ENCODE measurements at places on chromosomes 4 and X.

DNA sequence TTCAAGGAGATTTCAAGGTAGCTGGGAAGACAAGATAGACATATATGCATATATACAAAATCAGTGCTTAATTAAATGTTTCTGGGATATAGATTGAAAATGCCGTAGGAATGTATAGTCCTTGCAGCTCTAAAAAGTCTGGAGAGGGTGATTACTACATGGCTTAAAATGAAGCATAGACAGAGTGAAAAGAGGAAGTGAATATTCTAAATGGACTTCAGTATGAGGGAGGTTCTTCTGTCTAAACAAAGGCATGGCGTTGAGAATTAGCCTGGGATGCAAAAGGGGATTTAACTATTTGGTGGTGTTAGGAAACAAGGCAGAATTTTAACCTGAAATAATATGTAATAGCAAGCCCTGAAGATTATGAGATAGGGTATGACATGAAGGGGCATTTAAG, 141.5 kb upstream of the FRMPD4 start:
- DNase-seq: no peak

GRCh38 chrX:152600853-152601633, 36.7 kb upstream of the GABRQ start:
- peak; percentile 74 for DNase-seq

DNA sequence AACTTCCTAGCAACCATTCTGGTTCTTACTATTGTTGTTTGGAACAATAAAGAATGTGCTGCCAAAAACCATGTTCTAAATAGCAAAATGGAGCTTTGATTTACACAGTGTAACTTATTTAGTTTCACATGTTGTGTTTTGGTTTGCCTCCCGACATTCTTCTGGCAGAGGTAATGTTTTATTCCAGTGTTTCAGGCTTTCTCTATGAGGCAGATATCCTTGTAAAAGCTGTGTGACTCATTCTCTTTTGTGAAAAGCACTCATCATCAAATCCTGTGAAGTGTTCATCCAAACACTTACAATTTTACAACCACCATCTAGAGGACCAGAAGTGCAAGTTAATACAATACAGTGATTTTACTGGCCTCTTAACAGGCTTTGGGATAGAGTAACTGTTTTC, 219.0 kb upstream of the GIMD1 start:
- peak; percentile 5 for DNase-seq

- DNase-seq: no peak
Measured at GRCh38 chrX:51192104-51192503, 140.5 kb upstream of the NUDT10 start.

DNA sequence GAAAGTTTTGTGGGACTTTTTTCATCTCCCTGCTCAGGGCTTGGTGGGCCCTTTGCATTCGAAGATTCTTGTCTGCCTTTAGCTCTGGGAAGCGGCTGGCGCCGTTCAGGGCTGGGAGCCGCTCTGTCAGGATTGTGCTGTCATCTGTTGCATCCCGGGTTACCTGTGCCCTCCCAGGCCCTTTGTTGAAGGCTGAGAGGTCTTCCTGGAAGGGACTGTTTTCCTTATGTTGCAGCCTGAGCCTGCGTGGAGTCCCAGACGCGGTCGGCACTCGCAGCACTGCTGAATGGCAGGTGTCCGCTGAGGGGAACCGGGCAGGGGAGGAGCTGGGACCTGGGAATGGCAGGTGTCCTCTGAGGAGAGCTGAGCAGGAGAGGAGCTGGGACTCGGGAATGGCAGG, 15.9 kb downstream of the RGS12 start:
- peak; percentile 49 for DNase-seq

- DNase-seq: no peak
Measured at GRCh38 chr4:123562994-123563750, 166.6 kb downstream of the SPRY1 start.

DNA sequence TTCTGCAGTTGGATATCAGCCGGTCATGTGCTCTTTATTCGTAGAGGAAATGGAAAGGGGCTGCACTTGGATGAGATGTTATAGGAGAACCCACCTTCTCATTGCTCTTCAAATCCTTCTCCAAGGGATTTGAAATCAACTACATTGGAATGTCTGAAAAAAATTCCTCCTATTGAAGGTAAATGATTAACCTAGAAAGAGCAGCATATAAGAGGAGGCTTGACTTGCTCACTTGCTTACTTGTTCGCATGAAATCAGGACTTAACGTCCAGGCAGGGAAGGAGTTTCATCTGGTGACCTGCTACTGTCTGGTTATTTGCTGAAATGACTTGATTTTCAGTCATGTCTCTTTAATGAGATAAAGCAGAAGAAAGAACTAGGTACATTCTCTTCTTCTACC, 338.4 kb upstream of the NOCT start:
- no peak for DNase-seq

DNA sequence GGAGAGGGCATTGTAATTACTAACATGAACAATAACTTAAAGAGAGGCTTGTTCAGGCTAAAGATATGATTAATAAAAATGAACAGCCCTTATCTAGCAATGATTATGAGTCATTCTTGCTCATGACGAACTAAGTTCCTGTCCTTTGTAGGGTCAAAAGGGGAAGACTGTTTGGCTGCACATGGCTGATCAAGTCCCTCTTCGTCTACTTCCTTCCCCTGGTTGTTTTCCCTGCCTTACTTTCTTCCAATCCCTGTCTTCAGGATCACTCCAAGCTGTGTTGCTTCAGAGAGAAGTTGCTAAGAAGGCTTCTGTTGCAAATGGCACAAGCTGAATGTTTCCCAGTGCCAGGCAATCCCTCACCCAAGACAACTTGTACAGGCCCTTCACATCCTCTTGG, 115.0 kb upstream of the HS3ST1 start:
- no peak for DNase-seq

DNA sequence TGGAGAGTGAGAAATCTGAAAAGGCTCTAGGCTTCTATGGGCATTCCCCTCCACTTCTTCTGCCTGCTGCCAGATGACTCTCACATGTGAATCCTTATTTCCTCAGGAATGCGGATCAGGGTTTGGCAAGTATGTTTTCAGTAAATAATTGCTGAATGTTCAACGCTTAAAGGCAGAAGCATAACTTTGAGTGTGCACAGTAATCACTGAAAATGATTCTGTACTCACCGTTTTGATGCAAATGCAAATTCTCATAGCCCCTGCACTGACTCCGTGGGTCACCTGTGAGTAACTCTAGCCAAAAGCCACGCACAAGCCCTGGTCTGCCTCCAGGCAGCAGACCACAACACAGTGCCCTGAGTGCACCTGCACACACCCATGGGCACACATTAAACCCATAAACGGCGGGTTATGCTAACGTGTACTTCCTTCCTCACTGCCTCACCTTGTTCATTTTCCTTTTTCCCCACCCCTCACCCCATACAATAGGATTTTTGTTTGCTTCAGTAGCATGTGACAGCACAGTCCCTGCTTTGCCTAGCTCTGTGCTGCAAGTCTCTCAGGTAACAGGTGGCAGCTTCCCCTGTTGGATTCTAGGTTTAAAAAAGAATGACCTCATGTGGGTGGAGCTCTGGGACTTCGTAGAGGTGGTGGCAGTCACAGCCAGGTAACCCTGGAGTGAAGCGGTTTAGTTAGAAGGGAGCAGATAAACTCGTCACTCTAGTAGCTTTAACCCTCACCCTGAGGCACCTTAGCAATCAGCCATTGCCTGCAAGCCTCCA, at the start of gene ARHGEF38:
Gene ARHGEF38, plus strand, starts transcription at position 656 of the 782 bp plus-strand sequence. CDS start 146 bp downstream, outside the sequence.
- no peak for DNase-seq

DNA sequence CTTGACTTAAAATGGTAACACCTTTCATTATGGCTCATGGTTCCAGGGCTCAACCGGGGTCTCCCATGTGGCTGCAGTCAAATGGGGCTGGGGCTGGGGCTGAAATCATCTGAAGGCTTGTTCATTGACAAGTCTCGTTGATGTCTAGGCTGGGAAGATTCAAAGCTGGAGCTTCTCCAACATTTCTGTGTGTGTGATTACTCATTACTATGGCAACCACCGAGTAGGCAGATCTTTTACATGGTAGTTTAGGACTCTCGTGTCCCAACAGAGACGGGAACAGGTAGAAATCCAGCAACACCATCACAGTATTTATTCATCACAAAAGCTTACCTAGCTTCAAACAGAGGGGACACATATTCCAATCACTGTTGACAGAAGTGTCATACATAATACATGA, 7.8 kb downstream of the YTHDC1 start:
- DNase-seq: no peak

DNA sequence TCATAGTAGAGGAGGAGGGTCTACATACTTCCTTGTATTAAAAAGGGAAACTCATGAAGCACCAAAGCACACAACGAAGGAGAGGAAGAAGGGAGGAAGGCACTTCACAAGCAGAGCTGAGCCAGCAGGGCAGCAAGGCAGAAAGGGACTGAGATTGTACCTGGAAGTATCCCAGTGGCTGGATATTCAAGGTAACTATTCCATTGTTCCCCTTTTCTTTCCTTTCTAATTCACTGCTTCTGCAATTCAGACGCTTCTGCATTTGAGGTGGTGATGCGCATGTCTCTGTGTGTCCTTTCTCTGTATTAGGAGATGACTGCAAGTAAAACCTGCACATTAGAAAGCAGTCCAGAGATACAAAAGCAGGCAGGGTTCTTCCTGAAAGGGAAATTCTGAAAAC, 54.9 kb downstream of the UBQLN2 start:
- DNase-seq: no peak

DNA sequence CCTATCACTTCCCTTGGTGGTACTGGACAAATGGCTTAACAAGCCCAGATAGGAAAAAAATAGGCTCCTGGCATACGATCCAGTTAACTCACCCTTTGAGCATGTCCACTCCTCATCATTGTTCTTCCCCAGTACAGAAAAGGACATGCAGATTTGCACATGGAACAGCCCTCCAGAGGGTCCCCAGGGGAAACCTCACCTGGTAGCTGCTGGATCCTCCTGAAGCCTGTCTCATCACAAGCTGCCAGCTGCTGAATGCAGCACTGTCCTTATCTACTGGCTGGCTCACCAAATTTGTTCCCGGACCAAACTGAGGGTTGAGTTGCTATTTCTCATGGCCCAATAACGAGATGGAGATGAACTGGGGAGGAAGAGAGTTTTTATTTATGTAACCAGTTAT, 49.4 kb downstream of the SERTM2 start:
- peak; percentile 1 for DNase-seq

- DNase-seq: no peak
Measured at GRCh38 chr4:141899103-141899502, 262.7 kb downstream of the IL15 start.

GRCh38 chr4:55517526-55518229, 29.0 kb downstream of the CLOCK start:
- no peak for DNase-seq

- DNase-seq: no peak
Measured at GRCh38 chr4:105895583-105896460, 551 bp downstream of the NPNT start.

DNA sequence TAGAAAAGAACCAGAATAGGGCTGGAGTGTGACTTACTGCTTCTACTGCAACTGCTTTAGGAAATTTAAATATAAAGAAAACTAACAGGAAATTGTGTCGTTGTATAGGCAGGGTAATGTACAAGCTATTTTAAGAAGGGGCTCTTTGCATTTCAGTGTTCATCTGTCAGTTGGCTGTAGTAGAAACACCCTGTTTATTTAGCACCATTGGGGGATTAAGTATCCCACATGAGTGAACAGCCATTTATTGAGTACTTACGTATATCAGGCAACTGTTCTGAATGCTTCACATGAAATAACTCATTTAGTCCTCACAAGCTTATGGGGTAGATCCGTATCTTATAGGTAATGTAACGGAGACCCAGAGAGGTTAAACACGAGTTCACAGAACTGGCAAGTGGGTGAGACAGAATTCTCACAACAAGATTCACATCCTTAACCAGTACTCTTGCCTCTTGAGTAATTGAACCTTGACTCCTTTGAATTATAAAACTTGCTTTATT, 23.9 kb downstream of the STIM2 start:
- no peak for DNase-seq

GRCh38 chr4:80568891-80569290, 233.4 kb downstream of the CFAP299 start:
- peak; percentile 84 for DNase-seq

- DNase-seq: no peak
Measured at GRCh38 chr4:110614173-110614963, 8.5 kb downstream of the PITX2 start.

DNA sequence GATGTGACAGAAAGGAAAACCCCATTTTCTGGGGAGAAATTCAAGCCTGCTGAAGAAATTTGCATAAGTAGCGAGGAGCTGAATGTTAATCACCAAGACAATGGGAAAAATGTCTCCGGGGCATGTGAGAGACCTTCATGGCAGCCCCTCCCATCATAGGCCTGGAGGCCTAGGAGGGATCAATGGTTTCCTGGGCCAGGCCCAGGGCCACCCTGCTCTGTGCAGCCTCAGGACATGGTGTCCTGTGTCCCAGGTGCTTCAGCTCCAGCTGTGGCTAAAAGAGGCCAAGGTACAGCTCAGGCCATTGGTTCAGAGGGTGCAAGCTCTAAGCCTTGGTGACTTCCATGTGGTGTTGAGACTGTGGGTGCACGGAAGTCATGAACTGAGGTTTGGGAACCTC, 31.2 kb downstream of the ETDB start:
- no peak for DNase-seq

- no peak for DNase-seq
Measured at GRCh38 chrX:115437841-115438595, 123.0 kb upstream of the PLS3 start.

DNA sequence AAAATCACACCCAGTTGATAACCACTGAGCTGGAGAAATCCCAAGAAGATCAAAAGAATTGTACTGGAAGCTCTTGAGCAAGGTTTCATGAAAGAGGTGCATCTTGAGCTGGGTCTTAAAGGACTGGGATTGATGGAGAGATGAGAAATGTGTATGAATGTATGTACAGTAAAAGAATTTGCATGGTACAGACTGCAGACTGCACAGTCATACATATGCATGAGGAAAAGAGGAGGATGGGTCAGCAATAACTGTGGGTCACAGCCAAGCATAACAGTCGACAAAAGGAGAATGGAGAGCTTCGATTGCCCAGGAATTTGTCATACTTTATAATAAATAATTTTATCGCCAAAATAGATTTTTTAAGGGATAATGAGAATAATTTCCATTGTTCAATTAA, 4.8 kb upstream of the RELL1 start:
- no peak for DNase-seq

DNA sequence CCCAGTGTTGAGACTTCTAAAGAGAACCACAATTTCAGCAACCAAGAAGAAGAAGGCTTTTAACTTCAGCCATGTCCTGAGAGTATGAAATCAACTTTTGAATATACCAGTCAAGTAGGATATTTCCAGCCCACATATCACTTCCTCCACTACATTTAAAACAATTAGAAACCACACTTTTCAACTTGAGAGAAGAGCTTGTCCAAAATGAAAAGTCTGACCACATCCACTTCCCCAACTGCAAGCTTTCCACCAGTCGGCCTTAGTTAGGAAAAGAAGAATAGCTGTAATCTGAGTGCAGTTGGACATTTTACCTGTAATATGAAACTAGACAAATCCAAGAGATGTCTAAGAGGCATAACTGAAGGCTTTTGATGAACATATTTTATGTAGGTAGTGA, 101.9 kb upstream of the SLC7A11 start:
- no peak for DNase-seq

GRCh38 chrX:107714206-107714891, 61.2 kb downstream of the TSC22D3 start:
- no peak for DNase-seq

- DNase-seq: no peak
Measured at GRCh38 chr4:121737846-121738554, 27.0 kb downstream of the SMIM43 start.

- no peak for DNase-seq
Measured at GRCh38 chr4:54226404-54227255, 2.5 kb upstream of the PDGFRA start.

All from NCI-H187 (cell line).